T-cell (primary cell): ENCODE measurements at places on chromosomes 6 and 20. TPM values are rescaled to one million over a fixed set of nuclear protein-coding genes. Genes with fewer than 3 reads are reported as not detected.

The RPS6KA2 gene
- 4.1 TPM for total RNA-seq

The OXT gene
- total RNA-seq, result 1.5 TPM

The HIVEP1 gene
- 22.8 TPM for total RNA-seq

The ELOVL2 gene
- 0.06 TPM for total RNA-seq

The MLN gene
- not detected for total RNA-seq

The SMIM28 gene
- not detected for total RNA-seq

The HLA-DOA gene
- 6.1 TPM for total RNA-seq

The EDN3 gene
- not detected for total RNA-seq

The HRH3 gene
- total RNA-seq, result not detected

The FABP7 gene
- total RNA-seq, result not detected

The PRICKLE4 gene
- 0.44 TPM for total RNA-seq

The WFDC5 gene
- not detected for total RNA-seq

The CDS2 gene
- 62.2 TPM for total RNA-seq

The MEI4 gene
- not detected for total RNA-seq

The HNF4A gene
- 0.16 TPM for total RNA-seq

The JPH2 gene
- total RNA-seq, result 0.15 TPM

The C2 gene
- total RNA-seq, result 5.1 TPM

The TGM3 gene
- not detected for total RNA-seq

The ID4 gene
- total RNA-seq, result not detected

The ISM1 gene
- total RNA-seq, result 5.8 TPM

The ZNF184 gene
- 11.2 TPM for total RNA-seq

The FAM83D gene
- 1.3 TPM for total RNA-seq

The BMP6 gene
- 0.23 TPM for total RNA-seq

The NKX2-2 gene
- total RNA-seq, result not detected

The TPD52L1 gene
- total RNA-seq, result 0.89 TPM

The DEFB132 gene
- not detected for total RNA-seq

The MOXD1 gene
- total RNA-seq, result 0.13 TPM

The PHACTR3 gene
- total RNA-seq, result not detected

The HEY2 gene
- 0.32 TPM for total RNA-seq

The BTNL2 gene
- not detected for total RNA-seq

The OR2B6 gene
- not detected for total RNA-seq

The CTCFL gene
- not detected for total RNA-seq

The ZBTB46 gene
- total RNA-seq, result 0.30 TPM

The SPATA25 gene
- total RNA-seq, result 4.6 TPM
